T-cell (primary cell): ENCODE measurements at places on chromosomes 6 and 20. TPM values are rescaled to one million over a fixed set of nuclear protein-coding genes. Genes with fewer than 3 reads are reported as not detected.

DNA sequence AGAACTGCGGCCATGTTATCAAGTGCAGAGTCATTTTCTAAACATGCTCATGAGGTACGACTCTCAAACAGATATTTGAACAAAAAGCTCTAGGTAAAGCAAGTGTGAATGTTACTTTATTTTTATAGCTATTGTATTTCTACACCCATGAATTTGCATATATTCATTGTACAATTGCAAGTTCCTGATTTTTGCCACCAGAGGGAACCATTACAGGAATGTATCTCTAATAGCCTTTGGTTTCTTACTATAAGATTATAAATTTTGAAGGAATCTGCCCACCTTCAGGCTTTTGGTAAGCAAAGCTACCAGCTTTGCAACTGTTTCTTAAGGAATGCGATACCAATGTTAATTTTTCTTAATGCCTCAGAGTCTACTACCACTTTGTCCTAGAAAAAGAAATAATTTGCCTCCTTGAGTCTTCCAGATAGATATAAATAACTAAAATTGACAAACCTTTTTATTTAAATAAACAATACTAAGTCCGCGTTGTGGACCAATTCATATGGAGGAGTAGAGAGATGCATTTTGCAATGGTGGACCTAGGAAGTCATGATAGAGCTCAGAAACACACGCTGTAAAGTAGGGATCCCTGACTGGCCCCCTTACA lies 125.4 kb upstream of the SAMD5 start:
- DNase-seq, result no peak

DNA sequence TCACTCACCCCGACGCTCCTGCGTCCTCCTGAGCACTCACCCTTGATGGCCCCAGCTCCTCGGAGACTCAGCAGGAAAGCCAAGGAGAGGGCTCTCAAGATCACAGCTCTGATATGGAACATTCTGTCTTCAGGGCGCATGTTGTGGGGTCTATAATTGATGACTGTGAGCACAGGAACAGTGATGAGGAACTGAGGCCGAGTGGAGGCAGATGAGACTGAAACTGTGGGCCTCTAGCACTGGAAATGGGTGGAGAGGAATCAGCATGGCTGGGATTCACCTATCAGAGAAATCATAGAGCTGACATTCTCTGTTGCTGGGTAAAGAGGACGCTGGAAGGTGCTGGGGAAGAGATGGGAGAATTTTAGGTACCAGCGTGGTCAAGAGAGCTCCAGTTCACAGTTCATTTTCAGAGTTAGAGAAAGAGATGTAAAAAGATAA lies at the start of gene HLA-DPA1:
HLA-DPA1 (minus strand) TSS at position 219 of the 441 bp plus-strand sequence.
- no peak for DNase-seq

DNA sequence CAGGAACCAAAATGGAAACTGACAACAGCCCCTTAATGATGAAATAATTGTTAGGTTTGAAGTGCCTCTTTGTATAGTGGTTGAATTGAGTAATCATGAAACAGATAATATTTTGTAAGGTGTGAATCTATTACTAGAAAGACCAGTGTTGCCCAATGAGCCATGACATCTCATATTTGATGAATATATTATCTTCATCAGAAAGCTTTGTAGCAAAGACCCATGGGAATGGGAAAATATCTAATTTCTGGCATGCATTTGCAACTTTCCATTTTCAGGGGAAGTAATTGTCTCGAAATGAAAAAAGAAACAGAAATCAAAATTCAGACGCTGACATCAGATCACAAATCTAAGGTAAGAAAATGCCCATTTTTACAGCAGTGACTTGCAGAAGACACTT lies 57.3 kb upstream of the LAMP5 start:
- DNase-seq, result no peak

DNA sequence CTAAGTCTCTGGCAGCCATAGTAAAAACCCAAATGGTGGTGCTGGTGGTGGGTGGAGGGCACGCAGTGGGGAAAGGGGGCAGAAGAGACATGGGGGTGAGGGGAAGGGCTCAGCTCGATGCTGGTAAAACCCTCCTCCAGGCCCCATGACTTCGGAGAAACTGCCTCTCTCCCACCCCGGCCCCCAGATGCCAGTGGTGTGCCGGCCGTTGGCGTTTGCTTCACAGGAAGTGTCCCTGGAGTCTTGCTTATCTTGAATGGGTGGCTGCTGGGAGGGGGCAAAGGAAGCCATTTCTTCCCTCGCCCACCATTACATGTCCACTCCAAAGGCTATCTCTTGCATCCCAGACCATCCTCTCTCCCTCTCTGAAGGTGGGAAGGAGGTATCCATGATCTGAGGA lies 25.4 kb downstream of the VEGFA start:
- no peak for DNase-seq

- DNase-seq, result no peak
Measured at GRCh38 chr20:842547-842940, 9.0 kb downstream of the FAM110A start.

- DNase-seq, result no peak
Measured at GRCh38 chr6:37298958-37299357, 41.0 kb upstream of the TMEM217 start.

DNA sequence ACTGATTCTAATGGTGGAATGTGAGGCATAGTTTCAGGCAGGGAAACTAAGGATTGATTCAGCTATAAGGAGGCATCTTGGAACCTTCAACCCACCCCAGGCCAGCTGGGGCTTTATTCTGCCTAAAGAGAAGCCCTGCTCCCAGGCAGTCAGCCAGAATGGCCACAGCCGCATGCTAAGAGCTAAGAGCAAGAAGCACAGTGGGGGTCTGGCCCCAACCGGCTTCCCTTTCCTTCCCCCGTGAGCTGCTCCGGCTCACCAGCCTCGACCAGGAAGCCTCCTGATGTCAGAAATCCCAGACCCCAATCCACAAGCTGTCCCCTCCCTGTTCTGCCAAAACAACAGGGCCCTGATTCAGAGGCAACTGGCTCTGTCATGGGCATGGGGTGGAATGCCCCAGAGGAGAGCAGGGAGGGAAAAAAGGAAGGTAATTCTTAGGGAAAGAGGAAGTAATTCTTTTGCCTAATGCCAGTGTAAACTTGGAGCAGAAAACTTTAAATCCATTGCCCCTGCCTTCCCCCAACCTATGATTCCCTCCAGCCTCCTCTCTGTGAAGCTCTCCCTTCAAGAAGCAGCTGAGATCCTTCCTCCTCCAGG lies 6.9 kb downstream of the GRM4 start:
- DNase-seq, result no peak

DNA sequence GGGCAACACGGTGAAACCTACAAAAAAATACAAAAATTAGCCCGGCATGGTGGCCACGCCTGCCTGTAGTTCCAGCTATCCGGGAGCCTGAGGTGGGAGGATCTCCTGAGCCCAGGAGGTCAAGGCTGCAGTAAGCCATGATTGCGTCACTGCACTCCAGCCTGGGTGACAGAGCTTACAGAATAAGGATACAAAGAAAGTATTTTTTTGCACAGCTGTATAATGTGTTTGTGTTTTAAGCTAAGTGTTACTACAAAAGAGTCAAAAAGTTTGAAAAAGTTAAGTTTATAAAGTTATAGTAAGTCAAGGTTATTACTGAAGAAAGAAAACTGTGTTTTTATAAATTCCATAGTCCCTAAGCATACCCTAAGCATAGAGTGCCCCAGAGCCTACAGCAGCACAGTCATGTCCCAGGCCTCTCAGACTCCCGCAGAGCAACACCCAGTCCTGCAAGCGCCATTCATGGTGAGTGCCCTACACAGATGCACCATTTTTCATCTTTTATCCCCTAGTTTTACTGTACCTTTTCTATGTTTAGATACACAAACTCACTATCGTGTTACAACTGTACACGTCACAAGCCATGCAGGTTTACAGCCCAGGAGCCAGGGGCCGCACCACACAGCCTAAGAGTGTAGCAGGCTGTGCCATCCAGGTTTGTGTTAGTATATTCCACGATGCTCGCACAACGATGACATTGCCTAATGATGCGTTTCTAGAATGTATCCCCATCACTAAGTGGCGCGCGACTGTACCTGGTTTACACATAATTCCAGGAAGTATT lies 22.4 kb downstream of the TAF4 start:
- no peak for DNase-seq

- no peak for DNase-seq
Measured at GRCh38 chr6:156687789-156688619, 89.2 kb upstream of the ARID1B start.

GRCh38 chr6:2875359-2876191 lies 27.5 kb downstream of the SERPINB9 start:
- no peak for DNase-seq

DNA sequence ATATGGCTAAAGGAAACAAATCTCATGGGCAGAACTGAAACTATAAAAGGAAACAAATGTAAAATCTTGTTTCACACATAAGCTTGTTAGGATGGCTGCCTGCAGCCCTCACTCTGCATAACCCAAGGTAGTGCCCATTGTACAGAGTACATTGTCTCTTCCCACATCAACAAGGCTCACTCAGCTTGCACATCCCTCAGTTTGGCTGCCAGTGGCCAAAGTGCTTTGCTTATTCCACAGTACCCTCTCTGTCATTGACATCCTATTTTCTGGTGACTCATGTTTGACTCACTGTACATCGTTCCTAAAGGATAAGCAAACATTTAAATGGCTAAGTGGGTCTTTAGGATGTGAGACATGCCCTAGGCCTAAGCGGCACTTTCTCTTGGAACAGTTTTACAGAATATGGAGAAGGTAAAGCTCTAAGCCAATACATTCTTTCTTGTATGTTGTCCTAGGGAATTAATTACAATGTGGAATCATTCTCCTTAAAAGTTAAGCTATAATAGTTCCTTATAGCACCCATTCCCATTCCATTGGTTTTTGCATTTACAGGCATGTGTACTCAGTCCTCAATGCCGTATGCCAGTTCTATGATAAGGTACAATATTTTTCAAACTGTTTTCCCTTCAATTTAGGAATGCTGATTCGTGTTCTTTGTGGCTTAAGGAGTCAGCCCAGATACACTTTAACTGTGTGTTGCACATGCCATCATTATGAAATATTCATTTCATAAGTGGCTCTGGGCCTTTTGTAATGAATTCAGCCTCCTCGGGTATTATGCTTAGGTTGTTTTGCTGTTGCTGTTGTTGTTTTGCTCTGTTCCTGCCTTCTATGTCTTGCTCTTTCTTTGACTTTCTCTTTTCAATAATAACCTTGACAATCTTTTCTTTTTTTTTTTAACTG lies 5.5 kb downstream of the ANKEF1 start:
- DNase-seq, result no peak

- no peak for DNase-seq
Measured at GRCh38 chr6:147507162-147508041, 1.1 kb upstream of the SAMD5 start.

DNA sequence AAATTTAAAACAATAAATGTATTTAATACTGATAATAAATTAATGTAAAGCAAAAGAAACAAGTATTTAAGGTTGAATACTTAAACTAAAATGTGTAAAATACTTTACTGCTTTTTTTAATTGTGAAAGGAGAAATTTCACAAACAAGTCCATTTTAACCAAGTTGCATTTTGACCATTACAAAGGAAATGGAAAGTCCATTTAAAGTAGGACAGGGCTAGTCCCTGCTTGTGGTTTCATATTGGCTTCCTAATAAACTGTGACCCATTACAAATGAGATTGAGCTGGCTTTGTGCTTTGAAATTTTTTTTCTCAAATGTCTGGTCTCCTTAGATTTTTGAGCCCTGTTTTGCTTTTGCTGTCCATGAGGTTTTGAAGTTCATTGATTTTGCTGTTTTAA lies 527.6 kb downstream of the MAFB start:
- no peak for DNase-seq

DNA sequence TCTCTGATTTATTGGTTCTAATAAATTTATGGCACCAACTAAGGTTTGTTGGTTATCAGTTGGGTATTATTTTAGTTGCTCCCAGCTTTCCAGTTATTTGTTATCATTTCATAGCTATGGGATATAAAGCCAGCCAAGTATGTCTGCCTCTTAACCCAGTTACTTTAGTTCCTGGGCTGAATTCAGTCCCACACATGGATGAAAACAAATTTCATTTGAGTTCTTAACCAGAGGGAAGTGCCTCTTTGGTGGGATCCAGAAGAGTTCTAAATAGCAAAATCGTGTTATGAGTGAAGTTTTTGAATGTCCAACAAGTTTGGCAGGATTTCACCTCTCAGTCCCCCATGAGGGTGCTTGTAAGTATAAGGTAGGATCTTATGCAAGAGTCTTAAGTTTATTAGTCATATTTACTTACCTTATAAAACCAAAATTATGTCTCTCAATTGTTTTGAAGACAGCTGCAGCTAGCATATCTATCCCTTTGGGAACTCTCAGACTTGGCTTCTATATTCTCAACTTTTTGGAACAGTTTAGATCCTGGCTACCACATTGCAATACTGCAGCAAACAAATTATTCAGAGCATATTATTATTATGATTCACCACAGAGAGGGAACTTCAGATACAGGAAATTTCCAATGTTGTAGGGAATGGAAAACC lies 683.6 kb downstream of the BCKDHB start:
- no peak for DNase-seq

- DNase-seq, result no peak
Measured at GRCh38 chr6:93678841-93679454, 259.6 kb upstream of the EPHA7 start.

GRCh38 chr6:56655249-56655648 lies 12.6 kb upstream of the DST start:
- DNase-seq, result no peak

DNA sequence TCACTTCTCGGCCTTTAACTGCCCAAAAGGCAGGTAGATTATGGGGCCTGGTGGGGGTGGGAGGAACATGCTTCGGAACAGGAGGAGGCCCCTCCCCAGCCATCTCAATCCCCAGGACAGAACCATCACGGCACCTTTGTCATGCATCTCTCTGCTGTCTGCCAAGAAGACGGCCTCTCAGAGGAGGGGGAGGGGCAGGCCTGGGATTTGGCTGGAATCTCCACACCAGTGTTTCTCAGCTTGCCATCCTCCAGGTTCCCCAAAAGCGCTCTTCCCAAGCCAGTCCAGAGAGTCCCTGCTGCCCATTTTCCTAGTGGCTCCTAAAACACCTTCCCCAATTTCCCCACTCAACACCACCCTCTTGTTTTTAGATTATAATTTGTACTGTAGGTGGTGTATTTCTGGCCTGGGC lies 2.5 kb upstream of the POU5F1 start:
- DNase-seq, result no peak

- DNase-seq, result no peak
Measured at GRCh38 chr6:119533603-119534279, 184.2 kb upstream of the MAN1A1 start.

DNA sequence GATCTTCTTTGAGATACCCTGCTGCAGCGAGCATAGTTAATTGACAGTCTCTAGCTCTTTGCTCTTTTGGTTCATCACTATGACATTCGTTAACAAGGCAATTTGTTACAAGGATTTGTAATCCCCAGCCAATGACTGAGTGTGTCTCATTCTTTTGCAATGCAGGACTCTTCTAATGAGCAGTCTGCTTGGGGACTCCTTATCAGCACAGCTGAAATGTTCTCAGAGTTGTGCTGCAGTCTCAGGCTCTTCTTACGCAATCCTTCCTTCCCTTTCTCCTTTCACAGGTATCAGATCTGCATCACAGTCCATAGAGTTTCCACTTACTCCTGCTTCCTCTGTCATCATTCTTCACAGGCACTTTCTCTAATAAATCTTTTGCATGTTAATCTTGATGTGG lies 161.2 kb upstream of the OGFRL1 start:
- no peak for DNase-seq

GJA10 gene
- not detected for total RNA-seq

EDN3 gene
- total RNA-seq, result not detected

TTLL9 gene
- not detected for total RNA-seq

DEFB119 gene
- total RNA-seq, result not detected

BACH2 gene
- total RNA-seq, result 196 TPM

ARMH2 gene
- 3.7 TPM for total RNA-seq

PHACTR1 gene
- total RNA-seq, result 1.1 TPM
